Ascending aorta (tissue), 2 donors: ENCODE measurements at places on chromosomes 5 and 9.

- no peak for DNase-seq
Measured at GRCh38 chr9:34413231-34413852, 36.6 kb upstream of the MYORG start.

- no peak for DNase-seq
Measured at GRCh38 chr5:122713041-122713440, 61.8 kb upstream of the SNX2 start.

GRCh38 chr5:176401281-176402205 lies 13.0 kb downstream of the HIGD2A start:
- no peak for DNase-seq

GRCh38 chr9:34179213-34180136 lies 632 bp downstream of the UBAP1 start:
- DNase-seq: no peak

GRCh38 chr5:132451387-132451786 lies 39.2 kb downstream of the IRF1 start:
- DNase-seq: no peak

DNA sequence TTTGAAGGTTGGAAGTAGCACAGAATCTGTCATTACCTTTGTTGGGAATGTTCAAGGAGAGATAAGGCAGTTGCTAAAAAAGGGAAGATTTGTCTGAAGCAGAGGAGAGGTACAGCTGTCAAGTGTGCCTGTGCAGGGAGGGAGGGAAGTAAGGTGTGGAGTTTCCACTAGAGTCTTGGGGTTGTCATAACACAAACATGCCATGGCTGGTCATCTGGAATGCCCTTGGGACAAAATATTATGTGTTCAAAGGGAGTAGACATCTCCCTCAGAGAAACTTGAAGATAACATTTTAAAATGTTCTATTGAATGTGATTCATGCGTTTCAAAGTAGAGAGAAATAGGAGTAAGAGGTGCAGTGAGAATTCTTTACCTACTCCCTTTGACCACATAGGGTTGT lies 95.0 kb downstream of the MUSK start:
- no peak for DNase-seq

DNA sequence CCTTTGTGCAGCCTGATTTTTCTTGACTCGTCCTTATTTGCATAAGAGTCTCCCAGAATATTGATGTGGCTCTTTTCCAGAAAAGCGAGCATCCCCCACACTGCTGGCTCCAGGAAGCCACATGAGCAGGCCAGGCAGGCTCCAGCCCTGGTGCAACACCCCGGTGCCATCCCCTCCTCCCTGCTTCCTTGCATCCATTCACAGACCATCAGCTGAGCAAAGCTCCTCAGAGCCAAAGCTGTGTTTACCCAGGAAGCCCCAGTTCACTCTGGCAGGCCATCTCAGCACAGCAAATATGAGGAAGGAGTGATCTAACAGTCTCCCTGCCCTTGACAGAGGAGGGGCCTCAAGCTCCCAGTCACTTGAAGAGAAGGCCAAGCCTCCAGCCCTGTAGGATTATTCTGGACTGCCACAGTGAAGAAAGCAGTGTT lies 34.4 kb downstream of the INSYN2B start:
- DNase-seq: no peak

GRCh38 chr9:72997387-72997995 lies 44.6 kb upstream of the ALDH1A1 start:
- no peak for DNase-seq

GRCh38 chr5:133371371-133372155 lies 240.8 kb downstream of the FSTL4 start:
- no peak for DNase-seq

DNA sequence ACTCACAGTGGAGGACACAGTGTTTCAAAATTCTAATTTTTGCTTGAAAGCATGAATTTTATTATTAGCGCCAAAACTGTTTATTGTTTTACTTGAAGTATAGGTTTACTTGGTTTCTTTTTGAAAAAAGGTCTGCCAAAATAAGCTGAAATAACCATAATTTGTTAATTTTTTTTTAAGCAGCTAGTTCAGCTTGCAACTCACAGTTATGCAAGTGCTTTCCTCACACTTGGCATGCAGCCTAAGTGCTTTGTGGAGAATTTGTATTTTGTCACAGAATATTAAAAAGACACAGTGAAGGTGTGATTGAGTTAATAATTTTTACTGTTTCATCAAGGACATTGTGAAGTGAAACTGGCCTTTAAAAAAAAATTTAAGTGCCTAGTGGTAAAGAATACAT lies 21.6 kb downstream of the PBX3 start:
- no peak for DNase-seq

GRCh38 chr5:13574574-13574973 lies 369.9 kb downstream of the DNAH5 start:
- DNase-seq: no peak

DNA sequence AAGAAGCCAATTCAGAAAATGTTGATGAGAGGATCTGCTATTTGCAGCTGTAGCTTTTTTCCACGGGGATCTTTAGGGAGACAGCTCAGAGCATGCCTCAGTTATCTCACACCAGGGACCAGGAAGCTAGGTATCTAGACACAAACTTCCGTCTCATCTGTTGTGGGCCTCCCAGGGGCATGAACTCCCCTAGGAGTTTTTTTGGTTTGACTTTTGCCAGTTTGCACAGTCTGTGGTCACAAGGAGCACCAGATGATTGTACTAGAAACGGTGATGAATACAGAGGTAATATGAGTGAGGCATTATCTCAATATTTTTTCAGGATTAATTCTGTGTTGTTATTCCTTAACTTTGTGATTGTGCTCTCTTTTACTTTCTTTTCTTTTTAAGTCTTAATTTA lies 533.2 kb upstream of the SEMA6A start:
- no peak for DNase-seq
